Fibroblast of skin of left quadriceps (primary cell): ENCODE measurements at places on chromosomes 5 and 9.

- DNase-seq = no peak
Observed at GRCh38 chr5:150618163-150618562, 22.3 kb upstream of the SYNPO start.

DNA sequence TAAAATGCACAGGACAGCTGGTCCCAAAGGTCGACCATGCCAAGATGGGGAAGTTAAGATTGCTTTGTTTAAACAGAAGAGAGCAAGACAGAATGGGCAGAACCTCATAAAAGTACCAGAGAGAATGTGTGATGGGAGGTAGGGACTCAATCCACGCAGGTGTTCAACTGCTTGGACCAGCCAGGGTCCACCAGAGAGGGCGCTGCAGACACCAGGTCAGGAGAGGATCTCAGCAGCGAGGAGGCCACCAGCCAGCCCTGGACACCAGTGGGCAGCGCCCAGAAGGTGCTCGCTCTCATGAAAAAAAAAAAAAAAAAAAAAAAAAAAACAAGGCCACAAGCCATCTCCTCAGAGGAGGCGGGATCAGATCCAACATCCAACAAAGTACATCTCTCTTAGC is 81.8 kb downstream of the SHC3 start:
- DNase-seq = no peak

GRCh38 chr9:78365748-78366697 is 69.1 kb downstream of the PSAT1 start:
- DNase-seq = no peak

GRCh38 chr9:128333451-128333869 is 6.9 kb upstream of the SLC27A4 start:
- DNase-seq = no peak

- DNase-seq = no peak
Observed at GRCh38 chr5:160450164-160450932, 28.7 kb downstream of the PTTG1 start.

- DNase-seq = no peak
Observed at GRCh38 chr9:8822667-8823025, 1023.1 kb upstream of the DMAC1 start.

DNA sequence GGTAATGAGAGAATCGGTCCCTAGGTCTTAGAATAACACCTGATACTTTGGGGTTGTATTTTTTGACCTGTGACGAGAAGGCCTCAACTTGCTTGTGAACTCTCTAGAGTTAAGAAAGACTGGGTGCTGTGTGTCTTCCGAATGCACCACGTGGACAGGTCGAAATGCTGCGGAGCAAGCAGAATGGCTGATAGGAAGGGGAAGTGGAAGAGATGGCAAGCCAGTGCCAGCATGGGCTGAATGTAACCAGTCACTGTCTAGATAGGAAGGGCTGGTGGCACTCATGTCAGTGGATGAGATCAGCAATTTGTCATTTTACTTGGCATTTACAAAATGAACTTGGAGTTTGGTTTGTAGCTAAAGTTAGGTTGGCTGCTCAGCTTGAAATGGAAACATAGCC is 5.6 kb downstream of the OTULINL start:
- no peak for DNase-seq

- no peak for DNase-seq
Observed at GRCh38 chr9:77514886-77515711, 133.0 kb downstream of the GNA14 start.

- peak; percentile 4 for DNase-seq
Observed at GRCh38 chr9:37350486-37351190, 71.9 kb upstream of the GRHPR start.

DNA sequence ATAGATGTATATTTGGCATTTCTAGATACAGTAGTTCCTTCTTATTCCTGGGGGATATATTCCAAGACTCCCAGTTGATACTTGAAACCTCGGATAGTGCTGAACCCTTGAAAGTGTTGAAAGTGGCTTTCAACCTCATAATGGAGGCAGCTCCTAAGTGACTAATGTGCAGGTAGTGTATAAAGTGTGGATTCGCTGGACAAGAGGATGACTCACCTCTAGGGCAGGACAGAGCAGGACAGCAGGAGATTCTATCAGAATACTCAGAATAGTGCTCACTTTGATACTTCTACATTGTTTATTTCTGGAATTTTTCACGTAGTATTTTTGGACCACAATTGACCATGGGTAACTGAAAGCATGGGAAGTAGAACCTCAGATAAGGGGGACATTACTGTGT is 1138.9 kb upstream of the WWC1 start:
- no peak for DNase-seq

DNA sequence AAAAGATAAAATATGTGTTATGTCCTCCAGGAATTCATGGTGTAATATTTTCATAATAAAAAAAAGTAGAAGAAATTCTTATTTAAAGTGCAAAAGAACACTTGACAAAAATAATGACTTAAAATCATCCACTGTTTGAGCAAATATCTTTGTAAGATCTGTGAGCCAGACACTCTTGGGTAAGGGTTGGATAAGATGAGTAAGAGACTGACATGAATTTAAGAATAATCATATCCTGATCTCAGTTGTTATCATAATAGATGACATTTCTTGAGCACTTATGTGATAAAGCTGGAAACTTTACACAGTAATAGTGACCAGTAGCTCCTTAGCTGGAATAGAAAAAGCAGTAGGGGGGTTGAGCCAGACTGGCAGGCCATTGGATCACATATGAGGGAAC is 40.0 kb upstream of the ADRB2 start:
- DNase-seq = no peak

- DNase-seq = peak; percentile 99
Observed at GRCh38 chr9:129776938-129777768, 24.3 kb upstream of the PTGES start.

DNA sequence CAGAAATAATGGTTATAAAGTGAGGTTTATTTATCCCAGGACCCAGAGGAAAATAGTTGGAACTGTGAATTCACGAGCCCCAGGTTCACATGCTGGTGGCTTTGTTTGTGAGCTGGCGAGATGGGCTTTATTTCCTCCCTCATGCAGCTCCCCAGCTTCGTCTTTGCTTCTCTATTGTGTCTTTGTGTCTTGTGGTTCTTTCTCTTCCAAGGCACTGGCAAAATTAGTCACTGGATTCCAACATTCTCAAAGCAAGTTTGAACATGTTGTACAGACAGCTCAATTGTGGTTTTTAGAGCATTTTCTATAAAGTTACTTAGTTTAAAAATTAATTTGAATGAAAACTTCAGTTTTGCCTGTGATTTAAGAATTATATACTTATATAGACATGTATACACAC is 7.2 kb downstream of the NDUFS6 start:
- no peak for DNase-seq

- no peak for DNase-seq
Observed at GRCh38 chr9:101738566-101739183, at the start of gene GRIN3A. Gene GRIN3A, minus strand, starts transcription at chr9:101738647. Its CDS starts 668 bp downstream, at chr9:101737979.

DNA sequence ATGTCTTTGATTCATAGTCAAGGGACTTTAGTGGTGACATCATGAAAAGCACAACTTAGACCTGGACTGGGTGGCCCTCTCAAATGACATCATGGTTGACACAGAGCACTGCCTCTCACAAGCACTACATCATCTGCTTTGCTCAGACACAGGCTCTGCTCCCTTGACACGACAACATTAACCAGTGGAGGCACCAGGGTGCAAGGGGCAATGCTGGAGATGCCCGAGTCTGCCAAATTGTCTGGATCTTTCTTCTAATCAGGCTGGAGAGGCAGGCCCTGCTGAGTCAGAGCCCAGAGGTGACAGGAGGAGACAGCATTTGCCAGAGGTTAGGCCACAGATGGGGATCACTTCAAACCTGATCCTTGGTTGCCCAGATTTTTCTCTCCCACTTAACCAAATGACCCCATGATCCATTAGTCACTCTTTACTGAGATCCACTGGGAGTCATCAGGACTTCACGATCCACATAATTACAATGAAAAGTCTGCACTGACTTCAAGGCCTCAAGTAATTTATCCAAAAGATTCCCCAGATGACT is 174.4 kb downstream of the SLIT3 start:
- DNase-seq = no peak

- peak; percentile 17 for DNase-seq
Observed at GRCh38 chr5:126178521-126178920, 244.7 kb upstream of the GRAMD2B start.

- DNase-seq = no peak
Observed at GRCh38 chr5:4005335-4005734, 409.7 kb downstream of the IRX1 start.
